Stimulated activated CD4-positive, alpha-beta T cell treated with anti-CD3 and anti-CD28 coated beads, Interleukin-2, amount 100 ng/mL, for 4 hours (primary cell): ENCODE measurements at places on chromosomes 7 and 10.
A peak's percentile ranks its signal among the peaks of the same experiment; 100 is the strongest.

DNA sequence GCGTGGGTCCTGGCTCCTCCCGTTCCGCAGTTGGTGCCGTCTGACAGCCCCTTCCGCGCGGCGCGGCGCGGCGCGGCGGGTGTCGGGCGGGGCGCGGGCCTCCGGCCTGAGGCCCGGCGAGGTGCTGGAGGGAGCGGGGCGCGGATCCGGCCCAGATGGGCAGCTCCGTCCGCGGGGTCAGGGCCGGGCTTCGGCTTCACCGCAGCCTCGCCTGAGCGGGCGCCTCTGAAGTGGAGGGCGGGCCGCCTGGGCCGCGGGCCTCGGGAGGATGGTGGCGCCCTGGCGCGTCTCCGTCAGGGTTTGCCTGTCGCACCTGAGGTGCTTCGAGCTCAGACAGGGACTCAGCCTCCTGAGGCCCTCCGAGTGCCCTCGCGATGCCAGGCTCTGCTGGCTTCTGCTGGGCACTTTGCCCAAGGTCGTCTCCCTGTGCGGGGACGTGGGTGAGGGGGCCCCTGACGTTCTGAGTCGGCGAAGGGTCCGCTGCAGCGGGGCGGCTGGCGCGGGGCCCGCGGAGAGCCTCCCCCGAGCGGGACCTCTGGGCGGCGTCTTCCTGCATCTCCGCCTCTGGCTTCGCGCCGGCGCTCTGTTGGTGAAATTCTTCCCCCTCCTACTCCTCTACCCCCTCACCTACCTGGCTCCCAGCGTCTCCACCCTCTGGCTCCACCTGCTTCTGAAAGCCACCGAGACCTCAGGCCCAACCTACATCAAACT is 473 bp downstream of the ADCK2 start:
- peak; percentile 55 for DNase-seq

DNA sequence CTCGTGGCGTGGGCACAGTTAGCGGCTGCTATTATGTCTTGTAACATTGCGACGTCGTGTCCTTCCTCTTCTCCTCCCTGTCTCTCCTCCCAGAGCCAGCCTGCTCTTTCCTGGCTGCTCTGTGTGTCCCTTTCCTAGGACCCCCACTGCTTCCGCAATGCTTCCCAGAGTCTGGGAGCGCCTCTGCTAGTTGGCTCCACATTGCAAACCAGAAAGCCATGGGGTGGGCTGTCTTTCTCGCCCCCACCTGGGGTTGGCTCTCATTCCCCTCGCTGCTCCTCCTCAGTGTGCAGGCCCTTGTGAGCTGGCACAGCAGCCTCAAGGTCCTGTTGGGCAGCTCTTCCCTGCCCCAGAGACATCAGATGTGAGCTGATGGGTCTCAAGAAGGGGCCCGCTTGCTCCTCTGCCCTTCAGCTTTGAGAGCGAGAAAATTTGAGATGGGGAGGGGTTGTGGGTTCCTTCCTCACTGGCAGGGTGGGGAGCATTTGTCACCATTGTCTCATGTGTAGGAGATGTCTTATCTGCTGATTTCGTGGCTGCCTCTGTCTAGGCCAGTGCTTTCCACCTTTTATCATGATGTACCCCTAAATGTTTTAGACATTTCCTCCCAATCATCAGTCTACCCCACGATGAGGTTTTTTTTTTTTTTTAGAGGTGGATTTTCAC is 3.3 kb downstream of the ADAMTS14 start:
- DNase-seq: no peak

GRCh38 chr10:131933696-131934086 is 32.9 kb downstream of the PPP2R2D start:
- DNase-seq: no peak

GRCh38 chr7:80768756-80769155 is 130.3 kb downstream of the CD36 start:
- DNase-seq: no peak

DNA sequence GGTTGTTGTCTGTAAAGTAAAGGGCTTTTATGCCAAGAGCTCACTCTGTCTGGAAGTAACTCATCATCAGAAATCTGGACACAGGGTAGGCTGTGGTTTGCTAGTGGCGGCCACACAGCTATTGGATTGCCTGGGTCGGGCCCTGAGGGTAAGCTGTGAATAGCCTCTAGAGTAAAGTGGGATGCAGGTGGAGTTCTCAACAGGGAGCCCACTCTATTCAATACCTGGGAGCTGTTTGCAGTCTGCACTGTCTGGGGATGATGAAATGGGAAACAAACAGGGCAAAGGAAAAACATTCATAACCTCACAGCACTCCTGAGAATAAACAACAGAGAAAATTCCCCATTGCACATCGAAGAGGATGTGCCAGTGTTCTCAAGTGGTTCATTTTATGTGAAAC is 582.6 kb downstream of the CALN1 start:
- no peak for DNase-seq

DNA sequence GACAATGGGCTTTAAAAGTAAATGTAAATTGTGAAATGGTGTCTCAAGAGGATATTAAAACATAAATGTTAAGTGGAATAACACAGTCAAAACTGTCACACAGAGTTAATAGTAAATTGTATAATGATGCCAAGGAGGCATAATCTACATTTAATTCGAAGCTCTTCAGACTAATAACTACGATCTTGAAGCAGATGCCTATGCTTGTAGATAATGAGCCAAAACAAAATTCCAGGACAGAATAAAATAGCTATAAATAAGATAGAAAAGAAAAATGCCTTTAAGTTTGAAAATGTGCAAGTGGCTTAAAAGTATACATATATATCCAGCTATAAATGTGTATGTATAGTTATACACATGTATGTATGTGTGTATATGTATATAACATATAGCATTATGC is 17.5 kb downstream of the TWIST1 start:
- DNase-seq: no peak

DNA sequence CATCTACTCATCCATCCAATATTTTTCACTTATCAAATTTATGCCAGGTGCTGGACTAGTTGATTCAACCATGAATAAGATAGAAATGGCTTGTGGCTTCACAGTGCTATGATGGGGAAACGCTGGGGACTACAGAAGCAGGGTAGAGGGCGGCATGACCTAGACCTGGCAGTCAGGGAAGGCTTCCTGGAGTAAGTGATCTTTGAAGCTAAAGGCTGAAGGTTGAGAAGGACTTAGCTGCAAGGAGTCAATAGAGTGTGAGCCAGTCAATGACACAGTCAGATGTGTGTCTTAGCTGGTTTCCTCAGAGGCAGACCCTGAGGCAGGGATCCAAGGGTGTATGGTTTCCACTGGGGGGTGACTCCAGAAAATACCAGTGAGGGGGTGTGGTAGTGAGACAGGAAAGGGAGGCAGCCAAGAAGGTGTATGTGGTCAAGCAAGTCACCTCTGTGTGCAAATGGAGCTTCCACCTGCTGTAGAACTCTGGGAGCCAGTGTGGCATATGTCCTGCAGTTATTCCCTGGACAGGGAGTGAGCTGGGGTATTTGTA is 10.3 kb downstream of the PRF1 start:
- no peak for DNase-seq

DNA sequence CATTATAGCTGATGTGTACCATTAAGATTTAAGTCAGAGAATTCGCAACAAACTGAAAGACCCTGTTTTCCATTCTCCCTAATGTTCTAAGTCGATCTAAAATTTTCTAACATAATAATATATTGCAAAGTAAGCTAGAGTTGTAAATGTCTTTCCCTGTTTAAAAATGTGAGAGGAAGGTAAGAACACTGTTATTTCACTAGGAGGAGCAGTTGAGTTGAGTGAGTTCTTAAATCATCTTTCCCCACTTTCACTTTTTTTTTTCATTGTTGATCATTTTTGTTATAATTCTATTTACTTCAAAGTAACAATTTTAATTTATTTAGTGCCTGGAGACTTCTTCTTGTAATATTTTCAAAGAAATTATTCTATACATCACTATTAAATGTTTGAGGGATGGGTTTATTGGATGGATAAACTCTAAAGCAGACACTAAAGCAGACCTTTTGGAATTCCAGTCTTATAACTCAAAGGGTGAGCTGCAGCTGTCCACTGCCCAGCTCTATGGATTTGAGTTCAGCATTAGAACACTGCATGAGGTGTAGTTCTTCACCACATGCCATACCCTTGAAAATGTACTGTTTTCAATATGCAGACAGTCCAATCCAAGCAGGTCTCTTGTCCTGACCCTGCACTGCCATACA is 181.3 kb upstream of the FZD1 start:
- no peak for DNase-seq
